ENCODE measurements at places on chromosomes 1 and 21.

GRCh38 chr1:231636157-231636556 lies 9.6 kb downstream of the DISC1 start:
- no peak for DNase-seq

DNA sequence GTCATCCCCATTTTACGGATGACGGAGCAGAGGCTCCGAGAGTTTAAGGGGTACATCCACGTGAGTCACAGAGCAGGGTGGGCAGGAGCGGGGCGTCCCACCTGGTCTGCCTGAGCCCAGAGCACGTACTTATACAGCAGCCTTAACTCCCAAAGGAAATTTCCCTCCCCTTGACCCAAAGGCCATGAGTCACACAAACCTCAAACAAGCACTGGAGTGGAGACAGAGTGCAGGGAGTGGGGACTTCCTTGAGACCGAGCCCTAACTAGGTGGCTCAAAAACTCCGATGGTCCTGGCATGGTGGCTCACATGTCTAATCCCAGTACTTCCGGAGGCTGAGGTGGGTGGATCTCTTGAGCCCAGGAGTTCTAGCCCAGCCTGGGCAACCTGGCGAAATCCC lies 141.6 kb upstream of the KLHDC7A start:
- no peak for DNase-seq

DNA sequence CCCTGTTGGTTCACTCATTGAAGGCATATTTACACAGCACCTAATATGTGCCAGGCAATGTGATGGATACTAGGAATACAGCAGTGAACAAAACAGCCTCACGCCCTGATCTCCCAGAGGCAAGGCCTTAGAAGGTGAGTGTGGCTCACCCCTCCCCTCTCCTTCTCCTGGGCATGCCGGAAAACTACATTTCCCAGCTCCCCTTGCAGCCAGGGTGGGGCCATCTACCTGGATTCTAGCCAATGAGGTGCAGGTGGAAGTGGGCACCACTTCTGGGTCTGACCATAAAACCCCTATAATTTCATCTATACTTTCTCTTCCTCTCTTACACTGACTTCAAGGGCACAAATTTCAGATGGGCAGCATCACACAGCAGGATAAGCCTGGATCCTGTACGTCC lies 63.8 kb downstream of the FBXO2 start:
- no peak for DNase-seq

DNA sequence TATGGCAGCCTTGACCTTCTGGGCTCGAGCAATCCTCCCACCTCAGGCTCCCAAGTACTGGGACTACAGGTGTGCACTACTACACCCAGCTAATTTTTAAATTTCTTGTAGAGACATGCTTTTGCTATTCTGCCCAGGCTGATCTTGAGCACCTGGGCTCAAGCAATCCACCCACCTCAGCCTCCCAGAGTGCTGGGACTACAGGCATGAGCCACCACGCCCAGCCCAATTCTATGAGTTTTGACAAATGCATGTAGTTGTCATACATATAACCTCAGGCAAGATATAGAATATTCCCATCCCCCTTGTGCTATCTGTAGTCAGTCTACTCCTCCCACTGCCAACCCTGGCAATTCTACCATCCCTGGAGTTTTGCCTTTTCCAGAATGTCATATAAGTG lies 38.7 kb upstream of the TTC22 start:
- no peak for DNase-seq

DNA sequence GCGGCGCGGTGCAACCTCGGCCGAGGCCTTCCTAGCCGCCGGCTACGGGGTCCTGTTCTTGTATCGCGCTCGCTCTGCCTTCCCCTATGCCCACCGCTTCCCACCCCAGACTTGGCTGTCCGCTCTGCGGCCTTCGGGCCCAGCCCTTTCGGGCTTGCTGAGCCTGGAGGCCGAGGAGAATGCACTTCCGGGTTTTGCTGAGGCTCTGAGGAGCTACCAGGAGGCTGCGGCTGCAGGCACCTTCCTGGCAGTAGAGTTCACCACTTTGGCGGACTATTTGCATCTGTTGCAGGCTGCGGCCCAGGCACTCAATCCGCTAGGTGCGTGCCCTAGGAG lies 379 bp downstream of the PPCS start:
- DNase-seq: peak; percentile 35

DNA sequence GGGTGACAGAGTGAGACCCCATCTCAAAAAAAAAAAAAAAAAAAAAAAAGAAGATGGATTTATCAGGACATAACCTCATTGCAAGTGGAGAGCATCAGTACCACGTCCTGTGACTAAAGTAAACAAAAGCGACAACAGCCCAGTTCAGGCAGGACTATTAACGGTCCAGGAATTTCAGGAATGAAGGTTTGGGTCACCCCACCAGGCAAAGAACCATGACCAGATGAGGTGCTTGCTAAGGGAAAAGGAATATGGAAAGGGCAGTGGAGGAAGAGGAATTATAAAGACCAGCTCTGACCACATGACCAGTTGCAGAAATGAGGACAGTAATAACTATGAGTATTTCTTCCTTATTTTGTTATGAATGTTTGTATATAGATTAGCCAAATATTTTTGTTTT lies 35.4 kb upstream of the EIF4G3 start:
- no peak for DNase-seq
